ENCODE measurements at places on chromosomes 11 and 22.

DNA sequence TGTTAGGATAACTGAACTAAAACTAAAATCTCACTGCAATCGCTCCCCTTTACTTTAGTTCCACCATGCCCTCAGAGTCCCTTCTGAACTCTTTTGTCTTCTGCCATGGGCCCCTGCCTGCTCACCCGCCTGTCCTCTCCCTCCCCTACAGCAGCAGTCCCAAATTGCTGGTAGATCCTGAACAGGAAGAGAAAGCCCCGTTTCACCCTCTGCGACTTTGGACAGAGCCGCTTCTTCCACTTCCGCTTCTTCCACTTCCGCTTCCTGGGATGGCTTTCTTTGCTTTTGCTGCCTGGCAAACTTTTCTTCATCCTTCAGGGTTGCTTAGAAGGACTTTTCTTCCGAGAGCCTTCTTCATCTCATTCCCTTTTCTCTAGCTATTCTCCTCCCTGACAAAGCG lies 35.7 kb upstream of the TLCD5 start:
- DNase-seq: no peak

- no peak for DNase-seq
Measured at GRCh38 chr11:112150517-112150916, 13.4 kb downstream of the IL18 start.

DNA sequence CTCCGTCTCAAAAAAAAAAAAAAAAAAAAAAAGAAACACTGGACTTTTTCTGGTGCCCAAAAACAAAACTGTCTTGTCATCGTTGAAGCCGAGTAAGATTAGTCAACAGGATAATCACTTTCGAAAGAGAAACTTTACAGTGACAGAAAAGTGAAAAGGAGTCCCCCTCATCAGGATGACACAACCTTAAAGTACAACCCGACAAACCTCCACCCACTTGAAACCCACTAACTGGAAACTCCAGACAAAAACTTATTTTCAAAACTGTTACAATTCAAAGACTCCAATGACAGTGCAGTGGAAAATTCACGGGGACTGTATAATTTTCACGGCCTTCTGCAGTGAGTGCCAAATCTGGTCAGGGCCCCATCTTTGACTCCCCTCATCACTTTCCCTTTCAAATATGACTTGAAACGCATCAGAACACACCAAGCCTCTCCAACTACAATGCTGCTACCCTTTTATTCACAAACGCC lies 1.3 kb downstream of the DENND5A start:
- no peak for DNase-seq

GRCh38 chr11:115206365-115207022 lies 297.7 kb downstream of the CADM1 start:
- no peak for DNase-seq

DNA sequence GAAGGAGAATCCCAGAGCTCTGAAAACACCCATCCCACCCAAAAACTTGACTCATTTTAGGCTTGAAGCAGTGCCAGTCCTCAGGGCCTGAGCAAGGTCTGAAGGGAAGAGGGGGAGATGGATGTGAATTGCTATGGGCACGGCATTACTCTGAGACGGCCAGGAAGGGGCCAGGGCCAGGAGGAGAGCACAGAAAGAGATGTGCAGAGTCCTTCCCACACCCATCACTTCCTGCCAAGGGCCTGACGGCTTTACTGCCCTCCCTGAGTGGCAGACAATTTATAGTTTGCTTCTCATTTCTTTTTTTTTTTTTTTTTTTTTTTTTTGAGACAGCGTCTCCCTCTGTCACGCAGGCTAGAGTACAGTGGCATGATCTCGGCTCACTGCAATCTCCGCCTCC lies 22.5 kb downstream of the TAB1 start:
- no peak for DNase-seq

DNA sequence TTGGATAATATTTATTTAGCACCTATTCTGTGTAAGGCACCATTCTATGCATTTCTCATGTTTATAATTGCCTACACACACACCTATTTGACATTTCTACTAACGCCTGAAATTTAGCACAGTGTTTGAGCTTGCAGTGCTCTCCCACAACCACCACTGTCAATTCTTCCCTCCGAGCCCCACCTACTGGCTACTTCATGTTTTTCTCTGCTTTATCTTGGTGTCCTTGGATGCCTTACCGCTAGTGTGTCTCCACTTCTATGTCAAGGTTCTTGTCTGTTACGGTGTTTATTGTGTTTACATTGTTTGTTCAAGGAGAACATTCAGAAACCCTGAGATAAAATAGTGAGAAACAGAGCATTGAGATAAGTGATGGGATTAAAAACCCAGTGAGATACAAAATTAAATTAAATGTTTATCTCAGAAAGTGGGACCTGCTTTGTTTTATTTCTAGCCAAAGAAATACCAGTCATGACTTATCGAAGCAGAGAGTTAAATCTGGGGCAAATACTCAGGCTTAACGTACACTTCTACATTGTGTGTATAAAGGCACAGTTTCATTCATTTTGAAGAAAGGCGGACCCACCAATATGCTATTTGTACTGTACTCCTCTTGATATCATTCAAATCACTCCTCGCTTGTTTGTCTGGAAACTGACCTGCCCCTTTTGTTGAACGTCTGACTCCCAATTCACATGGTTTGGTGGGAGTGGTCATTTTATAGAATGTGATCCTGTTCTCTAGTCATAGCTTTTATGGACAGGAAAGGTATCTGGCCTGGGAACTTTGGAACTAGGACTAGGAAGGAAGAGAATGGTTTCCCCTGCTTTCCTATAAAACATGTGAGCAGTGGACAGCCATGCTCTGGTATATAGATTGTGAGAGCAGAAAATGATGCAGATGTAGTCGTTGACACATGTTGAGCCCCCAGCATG lies 39.2 kb upstream of the SLC36A4 start:
- no peak for DNase-seq

GRCh38 chr22:30562366-30562765 lies 12.1 kb downstream of the GAL3ST1 start:
- DNase-seq: no peak

DNA sequence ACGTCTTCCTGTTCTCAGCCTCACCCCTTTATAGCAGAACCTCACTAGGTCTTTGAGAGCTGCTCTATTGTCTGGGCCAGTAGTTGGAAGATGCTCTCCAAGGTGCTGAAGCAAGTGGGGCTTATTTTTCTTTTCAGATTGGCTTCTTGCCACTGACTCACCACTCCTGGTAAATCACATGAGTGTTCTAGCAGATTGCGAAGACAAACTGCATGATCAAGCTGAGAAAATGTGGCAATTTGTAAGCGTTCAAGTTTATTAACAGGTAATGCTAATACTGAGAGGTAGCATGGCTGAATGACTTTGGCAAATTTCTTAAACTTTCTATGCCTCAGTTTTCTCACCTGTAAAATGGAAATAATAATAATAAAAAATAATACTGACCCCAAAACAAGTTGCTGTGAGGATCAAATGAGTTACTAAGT lies 59.2 kb downstream of the CACNG2 start:
- no peak for DNase-seq

All from activated effector memory CD4-positive, alpha-beta T cell treated with Interleukin-2 at 50 U/mL for 16 hours (primary cell).